Foreskin fibroblast (primary cell): ENCODE measurements at places on chromosomes 3 and 15.

DNA sequence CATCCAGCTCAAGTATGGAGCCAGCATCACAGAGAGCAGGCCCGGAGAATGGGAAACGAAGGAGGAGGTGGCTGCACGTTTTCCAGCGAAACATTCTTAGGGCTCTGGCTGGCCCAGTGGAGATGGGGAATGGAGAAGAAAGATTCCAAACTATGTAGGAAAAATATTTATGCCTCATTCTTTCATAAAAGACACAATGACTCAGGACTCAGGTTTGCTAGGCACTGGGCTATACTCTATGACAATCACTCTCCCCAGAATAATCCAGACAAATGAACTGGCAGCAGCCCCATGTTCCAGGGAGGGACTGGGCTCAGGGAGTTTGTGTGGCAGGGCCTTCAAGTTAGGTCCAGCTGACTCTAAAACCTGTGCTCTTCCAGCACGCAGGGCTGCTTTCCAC is 110.8 kb upstream of the RAD18 start:
- DNase-seq: no peak

DNA sequence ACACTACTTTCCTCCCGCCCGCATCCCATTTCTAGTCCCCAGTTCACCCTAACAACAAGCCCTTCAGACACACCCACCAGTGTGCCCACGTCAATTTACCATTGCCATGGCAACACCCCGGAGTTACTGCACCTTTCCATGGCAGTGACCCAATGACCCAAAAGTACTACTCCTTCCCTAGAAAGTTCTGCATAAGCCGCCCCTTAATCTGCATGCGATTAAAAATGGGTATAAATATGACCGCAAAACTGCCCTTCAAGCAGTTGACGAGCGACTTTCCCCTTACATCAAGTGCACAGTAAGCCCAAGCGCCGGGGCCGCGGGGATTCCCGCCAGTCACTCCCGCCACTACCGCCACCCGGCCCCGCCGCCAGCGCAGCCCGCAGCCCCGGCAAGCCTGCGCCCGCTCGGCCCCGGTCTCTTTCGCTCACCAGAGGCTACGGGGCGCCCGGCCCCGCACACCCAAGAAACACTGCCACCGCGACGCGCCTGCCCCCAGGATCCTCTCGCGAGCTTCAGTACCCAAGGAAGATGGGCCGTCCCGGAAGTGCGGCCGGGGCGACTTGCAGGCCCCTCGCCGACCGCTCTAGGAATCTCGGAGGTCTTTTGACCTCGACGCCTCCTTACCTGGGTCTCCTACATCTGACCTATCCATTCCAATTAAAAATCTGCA is 27.2 kb upstream of the ZNF502 start:
- DNase-seq: peak; percentile 81

DNA sequence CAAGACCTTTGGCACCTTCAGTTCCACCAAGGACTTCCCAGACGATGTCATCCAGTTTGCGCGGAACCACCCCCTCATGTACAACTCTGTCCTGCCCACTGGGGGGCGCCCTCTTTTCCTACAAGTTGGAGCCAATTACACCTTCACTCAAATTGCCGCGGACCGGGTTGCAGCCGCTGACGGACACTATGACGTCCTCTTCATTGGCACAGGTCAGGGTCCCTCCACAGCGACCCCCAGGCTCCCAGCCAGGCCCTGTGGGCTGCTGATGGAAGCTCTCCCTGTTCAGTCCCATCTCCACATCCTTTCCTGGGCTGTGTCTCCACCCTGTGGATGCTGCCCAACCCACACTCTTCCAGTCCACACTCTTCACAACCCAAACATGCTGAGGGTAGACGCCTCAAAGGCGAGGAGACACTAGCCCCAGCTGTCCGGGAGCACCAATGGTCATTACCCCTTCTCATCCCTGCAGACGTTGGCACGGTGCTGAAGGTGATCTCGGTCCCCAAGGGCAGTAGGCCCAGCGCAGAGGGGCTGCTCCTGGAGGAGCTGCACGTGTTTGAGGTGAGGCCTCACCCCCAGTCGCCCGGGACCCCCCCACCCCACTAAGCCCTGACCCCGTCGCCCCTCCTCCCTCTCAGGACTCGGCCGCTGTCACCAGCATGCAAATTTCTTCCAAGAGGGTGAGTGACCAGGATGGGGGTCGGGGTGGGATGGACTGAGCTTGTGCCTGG is 4.3 kb upstream of the LSMEM2 start:
- DNase-seq: peak; percentile 66

GRCh38 chr3:47158208-47158607 is 5.7 kb downstream of the SETD2 start:
- DNase-seq: no peak

DNA sequence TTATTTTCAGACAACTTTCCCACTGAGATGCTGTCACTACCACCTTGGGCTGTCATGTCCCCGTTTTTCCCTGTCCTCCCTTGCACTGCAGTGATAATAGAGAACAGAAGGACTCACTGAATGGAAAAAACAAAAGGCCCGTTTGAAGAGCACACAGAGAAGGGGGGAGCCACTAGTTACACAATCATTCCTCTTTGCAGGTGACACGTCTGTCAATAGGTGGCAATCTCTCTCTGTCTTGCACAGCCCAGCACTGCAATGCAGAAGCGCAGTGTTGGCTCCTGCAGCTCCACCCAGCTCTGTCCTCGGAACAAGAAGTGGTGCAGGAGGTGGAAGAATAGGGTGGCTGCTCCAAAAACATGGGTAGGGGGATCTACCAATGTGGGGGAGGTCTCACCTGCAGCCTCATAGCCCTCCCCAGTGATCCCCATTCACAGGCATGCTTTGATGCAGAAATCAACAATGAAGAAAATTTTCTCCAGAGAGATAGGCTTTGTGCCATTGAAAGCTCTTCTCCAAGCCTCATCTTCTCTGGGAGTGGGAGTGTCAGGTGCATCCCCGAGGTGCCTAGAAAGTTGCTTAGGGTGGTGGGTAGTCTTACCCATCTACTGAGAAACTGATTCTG is 31.8 kb downstream of the FSTL1 start:
- peak; percentile 65 for DNase-seq

DNA sequence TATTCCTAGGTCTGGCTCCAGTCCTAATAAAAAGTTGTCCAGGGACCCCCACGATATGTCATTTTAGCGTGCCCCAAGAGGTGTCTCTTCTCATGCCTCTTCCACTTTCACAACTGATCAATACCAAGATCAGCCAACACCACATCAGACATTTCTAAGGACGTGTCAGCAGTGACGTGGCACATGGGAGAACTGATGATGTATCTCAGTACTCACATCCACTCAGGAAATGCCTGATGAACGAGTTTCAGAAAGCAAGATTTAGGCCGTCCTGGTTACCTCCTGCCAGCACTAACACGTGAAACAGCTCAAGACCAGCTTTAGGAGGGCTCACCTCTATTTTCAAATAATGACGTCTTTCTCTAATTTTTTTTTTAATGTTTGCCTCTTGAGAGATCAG is 19.6 kb downstream of the VGLL4 start:
- peak; percentile 29 for DNase-seq

- DNase-seq: no peak
These were observed 216.3 kb downstream of the SATB1 start for GRCh38 chr3:18208856-18209255.

DNA sequence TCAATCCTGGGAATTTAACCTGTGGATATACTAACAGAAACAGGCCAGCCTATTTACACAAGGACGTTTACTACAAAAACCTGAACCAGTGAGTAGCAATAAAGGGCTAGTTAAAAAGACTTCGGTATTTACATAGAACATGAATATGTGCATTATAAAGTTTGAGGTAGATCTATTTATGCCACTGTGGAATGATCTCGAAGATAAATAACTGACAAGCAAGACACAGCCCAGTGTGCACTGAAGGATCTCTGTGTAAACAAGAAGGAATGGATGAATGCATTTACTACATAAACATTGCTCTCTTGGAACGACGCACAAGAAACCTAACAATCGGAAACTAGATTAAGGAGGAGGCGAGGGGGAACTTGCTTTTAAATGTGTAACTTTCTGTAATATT is 132.0 kb upstream of the NSMCE3 start:
- no peak for DNase-seq

GRCh38 chr3:47260605-47261004 is 22.0 kb downstream of the KIF9 start:
- DNase-seq: no peak

DNA sequence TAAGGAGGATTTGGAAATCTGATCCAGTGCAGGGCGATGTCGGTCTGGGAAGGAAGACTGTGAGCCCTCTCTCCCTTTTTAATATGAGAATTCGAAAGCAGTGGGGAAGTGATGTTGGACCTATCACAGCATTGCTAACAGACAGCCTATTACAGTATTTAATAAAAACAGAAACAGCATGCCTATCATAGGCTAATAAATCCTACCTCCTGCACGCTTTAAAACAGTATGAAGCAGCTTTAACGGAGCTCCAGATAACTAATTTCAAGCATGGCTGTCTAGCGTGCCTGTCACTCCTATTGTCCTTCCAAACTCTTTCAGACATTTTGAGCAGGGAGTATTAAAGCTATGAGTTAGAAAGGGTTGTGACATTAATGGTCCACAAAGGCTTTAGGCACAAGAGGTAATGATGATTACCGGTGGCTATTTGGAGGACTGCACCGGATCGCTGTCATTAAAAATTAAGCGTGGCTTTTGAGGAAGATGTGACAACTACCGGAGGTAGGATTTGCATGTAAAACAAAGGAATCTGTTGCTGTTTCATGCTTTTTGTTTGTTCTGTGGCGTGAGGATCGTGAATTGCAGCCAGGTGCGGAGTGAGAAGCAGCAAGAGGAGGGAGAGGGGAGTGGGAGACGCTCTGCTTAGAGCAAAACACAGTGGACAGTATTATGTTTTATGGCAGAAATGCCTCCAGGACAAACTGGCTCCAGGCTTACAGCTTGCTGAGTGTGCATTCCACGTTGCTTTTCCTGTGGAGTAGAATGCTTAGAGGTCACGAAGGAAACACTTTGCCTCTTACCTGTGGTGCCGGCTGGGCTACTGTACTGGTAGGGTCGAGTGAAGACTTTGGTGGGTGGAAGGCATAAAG is at the start of gene KCNMB2:
Gene KCNMB2 (plus strand): TSS at position 226 of the 869 bp plus-strand sequence.
- DNase-seq: peak; percentile 47

- DNase-seq: peak; percentile 90
These were observed 203.8 kb upstream of the CD96 start for GRCh38 chr3:111338059-111338698.

GRCh38 chr3:9143184-9143583 is 106.3 kb downstream of the SRGAP3 start:
- DNase-seq: no peak

DNA sequence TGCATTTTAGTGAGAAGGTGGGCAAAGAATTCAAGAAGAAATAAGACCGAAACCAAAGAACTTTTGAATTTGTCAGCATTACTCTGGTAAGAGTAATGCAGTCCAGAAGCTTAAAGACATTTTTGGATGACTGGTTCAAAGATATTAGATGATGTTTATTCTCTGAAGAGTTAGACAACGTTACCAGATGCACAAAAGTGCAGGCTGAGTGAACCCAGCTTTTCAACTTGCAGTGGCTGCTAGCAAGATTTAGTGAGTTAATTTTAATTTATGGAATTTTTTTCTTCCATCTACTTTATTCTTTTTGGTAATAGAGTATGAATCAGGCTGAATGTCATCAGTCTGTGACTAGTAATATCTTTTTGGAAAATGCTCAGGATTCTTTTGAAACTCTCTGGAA is 267.3 kb upstream of the AZI2 start:
- no peak for DNase-seq

- DNase-seq: no peak
These were observed 5.8 kb downstream of the HEXA start for GRCh38 chr15:72369964-72370363.

GRCh38 chr3:180420804-180421203 is 181.2 kb upstream of the TTC14 start:
- no peak for DNase-seq

GRCh38 chr3:160486459-160486869 is 36.9 kb upstream of the TRIM59 start:
- peak; percentile 79 for DNase-seq

GRCh38 chr3:175919133-175919532 is 1060.0 kb downstream of the NAALADL2 start:
- DNase-seq: no peak

DNA sequence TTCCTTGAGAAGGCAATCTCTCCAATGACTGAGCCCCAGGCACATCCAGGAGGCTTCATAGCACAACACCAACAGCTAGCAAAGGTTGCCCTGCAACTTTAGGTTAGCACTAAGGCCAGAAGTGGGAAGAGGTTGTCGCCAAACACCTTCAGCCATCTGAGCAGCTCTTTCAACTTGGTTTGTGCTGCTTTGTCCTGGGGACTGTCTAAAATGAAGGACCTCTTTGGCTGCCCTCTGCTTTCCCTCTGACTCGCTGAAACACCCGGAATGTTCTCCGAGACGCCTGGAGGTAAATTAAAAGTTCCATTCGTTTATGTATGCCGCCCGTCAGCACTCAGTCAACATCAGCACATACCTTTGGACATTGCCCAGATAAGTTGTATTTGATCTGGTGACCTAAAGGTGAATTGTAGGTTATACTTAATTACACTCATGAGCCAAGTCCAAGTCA is 121.2 kb upstream of the NR2F2 start:
- DNase-seq: no peak

GRCh38 chr3:179973931-179974361 is 62.8 kb downstream of the PEX5L start:
- no peak for DNase-seq

DNA sequence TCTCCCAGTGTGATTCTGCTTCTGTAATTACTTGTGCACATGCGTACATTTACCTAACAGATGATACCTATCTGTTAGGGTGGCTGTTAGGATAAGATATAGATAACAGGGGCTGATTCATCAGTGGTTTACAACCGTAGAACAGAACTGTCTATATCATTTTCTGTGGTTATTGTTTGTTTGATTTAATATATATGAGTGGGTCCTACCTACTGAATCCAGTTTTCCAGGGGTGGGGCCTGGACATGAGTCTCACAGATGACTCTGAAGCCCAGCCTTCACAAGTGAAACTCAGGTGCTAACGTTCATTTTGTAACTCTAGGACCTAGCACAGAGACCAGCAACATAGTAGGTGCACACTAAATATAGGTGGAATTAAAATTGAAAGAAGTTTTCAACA is 10.4 kb upstream of the ACAP2 start:
- DNase-seq: no peak

GRCh38 chr3:67804578-67804977 is 150.2 kb upstream of the SUCLG2 start:
- DNase-seq: peak; percentile 22

DNA sequence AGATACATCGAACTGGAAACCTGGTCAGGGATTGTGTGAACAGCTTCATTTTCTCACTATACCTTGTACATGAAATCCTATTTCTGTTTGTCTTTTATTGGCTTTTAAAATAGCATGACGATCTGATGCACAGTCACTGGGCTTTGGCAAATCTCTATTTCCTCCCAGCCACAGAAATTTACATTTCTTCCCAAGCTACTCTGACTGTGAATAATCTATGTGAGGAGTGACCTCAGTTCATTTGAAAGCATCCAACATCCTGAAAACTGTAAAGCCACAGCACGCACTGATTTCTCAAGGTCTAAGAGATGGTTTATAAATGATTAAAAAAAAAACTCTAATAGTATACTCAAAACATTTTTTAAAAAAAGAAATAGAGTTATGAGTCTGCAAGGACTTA is 450.3 kb downstream of the IL5RA start:
- no peak for DNase-seq
